T-helper 17 cell (primary cell): ENCODE measurements at places on chromosomes 16 and 17.

- DNase-seq: no peak
Observed at GRCh38 chr16:86478779-86479178, 31.5 kb upstream of the FOXF1 start.

GRCh38 chr17:62690168-62690897 lies 62.9 kb downstream of the MRC2 start:
- DNase-seq: no peak

GRCh38 chr16:58102665-58103392 lies 26.4 kb downstream of the CFAP20 start:
- no peak for DNase-seq

GRCh38 chr16:75011634-75012307 lies 12.9 kb downstream of the ZNRF1 start:
- DNase-seq: peak; percentile 38

GRCh38 chr16:1933097-1933661 lies 9.8 kb downstream of the MSRB1 start:
- DNase-seq: no peak

- DNase-seq: no peak
Observed at GRCh38 chr17:50558091-50558490, 2.4 kb upstream of the CACNA1G start.

- DNase-seq: no peak
Observed at GRCh38 chr16:26214581-26215174, 522.9 kb downstream of the HS3ST4 start.

DNA sequence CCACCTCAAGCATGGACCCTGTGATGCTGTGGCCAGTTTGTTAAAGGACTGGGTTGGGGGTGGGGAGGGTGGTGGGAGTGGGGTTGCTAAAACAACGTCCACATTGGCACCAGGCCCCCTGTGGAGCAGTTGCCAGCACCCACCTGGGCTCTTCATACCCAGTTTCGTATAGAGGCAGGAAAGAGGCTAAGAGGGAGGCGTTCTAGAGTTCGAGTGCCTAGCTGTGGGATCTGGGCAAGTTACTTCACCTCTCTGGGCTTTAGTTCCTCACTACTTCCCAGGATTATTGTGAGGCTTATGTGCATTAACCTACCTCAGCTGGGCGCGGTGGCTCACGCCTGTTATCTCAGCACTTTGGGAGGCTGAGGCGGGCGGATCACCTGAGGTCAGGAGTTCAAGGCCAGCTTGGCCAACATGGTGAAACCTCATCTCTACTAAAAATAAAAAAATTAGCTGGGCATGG lies 1.4 kb downstream of the MFAP4 start:
- DNase-seq: no peak

GRCh38 chr17:19387921-19388521 lies 1.0 kb upstream of the MFAP4 start:
- no peak for DNase-seq

- DNase-seq: peak; percentile 26
Observed at GRCh38 chr16:85735225-85735635, 15.7 kb downstream of the C16orf74 start.

- no peak for DNase-seq
Observed at GRCh38 chr17:34626121-34626681, 46.8 kb downstream of the TMEM132E start.

- DNase-seq: no peak
Observed at GRCh38 chr16:24850289-24850938, 4.7 kb downstream of the SLC5A11 start.

DNA sequence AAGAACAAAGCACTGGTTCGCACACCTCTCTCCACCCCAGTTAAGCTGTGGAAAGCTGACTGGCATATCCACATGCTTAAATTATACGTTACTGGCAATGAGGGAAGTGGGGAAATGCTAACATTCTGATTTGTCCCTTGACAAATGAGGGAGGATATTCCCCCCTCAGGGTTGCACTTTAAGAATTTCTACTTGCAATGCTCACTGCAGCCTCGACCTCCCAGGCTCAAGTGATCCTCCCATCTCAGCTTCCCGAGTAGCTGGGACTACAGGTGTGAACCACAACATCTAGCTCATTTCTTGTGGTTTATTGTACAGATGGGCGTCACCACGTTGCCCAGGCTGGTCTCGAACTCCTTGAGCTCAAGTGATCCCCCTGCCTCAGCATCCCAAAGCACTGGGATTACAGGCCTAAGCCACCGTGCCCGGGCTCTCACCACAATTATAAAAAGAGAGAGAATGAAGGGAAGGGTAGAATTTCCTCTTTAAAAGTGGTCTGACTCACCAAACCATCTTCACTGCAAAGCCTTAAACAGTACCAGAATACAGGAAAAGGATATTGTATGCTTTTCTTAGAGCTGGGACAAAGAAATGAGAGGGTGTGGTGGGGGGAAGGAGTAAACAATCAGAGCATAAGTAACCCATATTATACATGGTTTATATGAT lies 38.9 kb downstream of the KANSL1 start:
- DNase-seq: no peak

DNA sequence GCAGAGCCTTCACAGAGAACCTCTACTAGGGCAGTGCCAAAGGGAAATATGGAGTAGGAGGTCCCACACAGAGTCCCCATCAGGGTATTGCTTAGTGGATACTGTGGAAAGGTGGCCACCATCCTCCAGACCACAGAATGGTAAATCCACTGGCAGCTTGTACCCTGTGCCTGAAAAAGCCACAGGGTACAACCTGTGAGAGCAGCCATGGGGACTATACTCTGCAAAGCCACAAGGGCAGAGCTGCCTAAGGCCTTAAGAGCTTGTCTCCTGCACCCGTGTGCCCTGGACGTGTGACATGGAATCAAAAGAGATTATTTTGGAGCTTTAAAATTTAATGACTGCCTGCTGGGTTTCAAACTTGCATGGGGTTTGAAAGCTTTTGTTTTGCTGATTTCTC lies 118.0 kb upstream of the SEC14L1 start:
- DNase-seq: no peak

DNA sequence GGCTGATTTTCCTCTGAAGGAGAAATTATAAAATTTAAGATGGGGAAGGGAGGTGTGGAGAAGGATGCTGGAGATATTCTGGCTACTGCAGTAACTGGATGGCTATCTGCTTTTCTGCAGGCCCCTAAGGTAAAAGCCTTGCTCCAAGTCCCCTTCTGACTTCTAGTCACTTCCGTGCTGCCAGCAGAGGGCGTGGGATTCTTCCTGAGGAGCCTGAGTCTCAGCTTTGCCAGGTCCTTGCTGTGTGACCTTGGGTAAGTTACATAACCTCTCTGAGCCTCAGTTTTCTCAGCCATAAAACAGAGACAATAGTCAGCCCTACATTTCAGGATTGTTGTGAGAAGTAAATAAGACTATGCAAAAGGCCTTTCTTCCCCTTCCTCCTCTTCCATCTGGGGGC lies 24.3 kb upstream of the TMEM220 start:
- DNase-seq: no peak

DNA sequence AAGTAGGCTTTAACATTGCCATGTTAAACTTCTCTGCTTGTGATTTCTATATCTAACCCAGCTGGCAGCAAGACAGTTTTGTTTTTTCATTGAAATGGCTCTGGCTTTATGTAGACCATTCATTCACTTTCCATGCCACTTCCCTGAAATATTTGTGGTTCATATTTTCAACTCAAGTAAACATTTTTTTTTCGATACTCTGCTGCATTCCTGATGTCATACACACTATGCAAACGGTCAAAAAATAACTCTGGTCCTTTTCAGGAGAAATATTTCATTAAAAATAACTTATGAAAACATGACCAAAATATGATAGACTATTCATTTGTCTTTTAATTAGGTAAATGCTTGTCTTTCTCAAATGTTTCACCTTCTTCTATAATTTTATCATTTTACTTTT lies 116.3 kb downstream of the USP22 start:
- DNase-seq: no peak

DNA sequence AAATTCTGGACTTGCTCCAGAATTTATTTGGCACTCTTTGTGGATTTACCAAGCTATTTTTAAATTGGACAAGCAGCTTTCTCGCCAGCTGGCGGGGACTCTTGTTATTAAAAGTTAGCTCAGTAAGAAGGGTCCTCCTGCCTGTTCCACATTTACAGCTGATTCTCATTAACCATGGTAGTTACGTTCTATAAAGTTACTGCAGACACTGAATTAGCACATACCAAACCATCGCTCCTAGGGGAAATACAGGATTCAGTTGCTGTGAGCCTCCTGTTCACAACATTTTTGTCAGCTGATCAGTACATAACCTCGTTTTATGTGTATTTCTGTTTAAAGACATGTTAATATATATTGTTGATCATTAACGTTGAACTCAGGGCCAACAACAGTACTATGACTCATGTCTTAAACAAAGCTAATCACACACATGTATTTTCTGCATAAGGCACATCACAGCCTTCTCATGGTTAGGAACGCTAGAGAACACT lies 4.2 kb downstream of the LDAF1 start:
- no peak for DNase-seq

DNA sequence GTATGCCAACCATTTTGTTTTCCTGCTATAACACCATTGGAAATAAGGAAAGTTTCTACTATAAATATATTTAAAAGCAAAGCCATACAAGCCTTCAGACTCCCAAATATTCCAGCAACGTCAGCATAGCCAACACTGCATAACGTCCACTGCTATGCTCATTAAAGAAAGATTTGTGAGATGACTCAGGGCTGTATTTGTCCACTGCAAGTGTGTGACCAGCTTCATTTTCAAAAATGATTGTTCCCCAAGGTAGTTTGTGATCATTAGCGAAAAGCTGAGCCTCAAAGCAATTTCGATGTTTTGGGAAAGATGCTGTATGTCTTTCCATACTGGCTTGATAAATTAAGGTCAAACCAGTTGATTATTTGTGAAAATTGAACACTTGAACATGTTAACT lies 14.9 kb upstream of the CCDC182 start:
- DNase-seq: no peak

DNA sequence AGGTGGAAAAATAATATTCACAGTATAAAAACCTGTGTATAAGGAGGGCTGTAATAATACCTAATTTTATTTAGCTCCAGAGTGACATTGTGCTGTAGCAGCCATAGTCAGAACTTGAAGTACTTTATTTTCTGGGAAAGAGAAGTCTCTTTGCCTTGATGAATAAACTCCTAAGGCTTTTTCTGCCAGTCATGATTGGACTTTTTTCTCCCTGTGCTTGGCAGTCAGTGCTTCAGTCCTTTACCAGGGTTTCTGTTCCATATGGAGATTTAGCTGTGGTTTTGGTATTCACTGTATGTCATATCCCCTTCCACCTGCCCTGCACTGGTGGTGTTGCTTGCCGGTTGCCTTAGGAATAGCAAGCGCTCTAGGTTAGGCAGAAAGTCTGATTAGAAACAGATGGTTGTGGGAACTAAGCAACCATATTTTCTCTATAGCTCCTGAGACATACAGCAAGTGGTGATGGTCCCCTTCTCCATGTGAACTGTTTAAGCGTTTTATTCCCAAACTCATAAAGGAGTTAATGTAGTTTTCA lies 24.7 kb downstream of the DDX42 start:
- DNase-seq: no peak

GRCh38 chr17:37818689-37819088 lies 73.8 kb upstream of the HNF1B start:
- no peak for DNase-seq

DNA sequence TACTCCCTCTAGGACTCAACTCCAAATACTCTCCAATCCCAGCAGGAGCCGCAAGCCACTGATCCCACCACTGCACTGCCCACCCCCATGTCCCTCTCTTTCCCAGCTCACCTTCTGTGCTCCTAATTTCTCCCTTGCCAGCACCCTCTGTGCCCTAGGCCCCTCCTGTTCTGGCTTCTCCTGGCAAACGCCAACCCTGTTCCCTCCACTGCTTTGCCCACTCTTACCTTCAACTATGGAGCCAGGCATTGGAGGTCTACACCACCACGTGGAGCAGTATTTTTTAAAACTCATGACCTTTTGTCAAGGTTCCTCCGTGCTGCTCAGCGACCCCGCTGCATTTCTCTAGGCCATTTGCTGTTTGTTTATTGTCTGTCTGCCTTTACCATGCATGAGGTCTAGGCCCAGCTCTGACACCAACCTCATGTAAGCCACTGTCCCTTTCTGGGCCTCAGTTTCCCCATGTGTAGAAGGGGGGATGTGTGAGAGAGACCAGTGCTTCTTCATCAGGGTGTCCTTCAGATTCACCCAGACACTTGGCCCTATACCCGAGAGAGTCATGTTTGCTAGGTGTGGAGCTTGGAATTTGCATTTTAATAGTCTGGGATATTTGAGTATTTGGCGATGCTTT lies 4.6 kb downstream of the CCDC102A start:
- DNase-seq: no peak

DNA sequence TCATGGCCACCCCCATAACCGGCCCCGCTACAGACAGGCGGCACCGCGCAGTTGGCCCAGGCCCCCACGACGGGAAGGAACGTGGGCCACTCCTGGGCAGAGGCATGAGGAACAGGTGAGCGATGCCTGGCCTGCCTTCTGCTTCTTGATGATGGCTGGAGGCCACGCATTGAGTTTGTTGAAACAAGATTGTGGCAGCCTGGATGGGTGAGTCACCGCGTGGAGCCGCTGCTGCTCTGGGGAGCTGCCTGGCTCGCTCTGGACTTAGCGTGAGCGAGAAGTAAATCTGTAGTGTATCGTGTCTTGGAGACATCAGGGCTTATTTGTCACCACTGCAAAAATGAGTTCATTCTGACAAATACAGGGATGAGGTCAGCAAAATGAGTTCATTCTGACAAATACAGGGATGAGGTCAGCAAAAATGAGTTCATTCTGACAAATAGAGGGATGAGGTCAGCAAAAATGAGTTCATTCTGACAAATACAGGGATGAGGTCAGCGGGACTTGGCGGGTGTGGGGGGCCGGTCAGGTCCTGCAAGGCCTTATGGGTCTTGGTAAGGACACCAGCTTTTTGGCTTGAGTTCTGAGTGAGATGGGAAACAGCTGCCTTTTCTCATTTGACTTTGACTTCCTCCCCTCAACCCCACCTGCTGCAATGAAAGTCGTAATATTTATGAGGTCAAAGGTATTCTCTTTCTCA lies 93.0 kb downstream of the SEC14L1 start:
- DNase-seq: no peak

GRCh38 chr17:50426472-50426782 lies 409 bp downstream of the ACSF2 start:
- no peak for DNase-seq

DNA sequence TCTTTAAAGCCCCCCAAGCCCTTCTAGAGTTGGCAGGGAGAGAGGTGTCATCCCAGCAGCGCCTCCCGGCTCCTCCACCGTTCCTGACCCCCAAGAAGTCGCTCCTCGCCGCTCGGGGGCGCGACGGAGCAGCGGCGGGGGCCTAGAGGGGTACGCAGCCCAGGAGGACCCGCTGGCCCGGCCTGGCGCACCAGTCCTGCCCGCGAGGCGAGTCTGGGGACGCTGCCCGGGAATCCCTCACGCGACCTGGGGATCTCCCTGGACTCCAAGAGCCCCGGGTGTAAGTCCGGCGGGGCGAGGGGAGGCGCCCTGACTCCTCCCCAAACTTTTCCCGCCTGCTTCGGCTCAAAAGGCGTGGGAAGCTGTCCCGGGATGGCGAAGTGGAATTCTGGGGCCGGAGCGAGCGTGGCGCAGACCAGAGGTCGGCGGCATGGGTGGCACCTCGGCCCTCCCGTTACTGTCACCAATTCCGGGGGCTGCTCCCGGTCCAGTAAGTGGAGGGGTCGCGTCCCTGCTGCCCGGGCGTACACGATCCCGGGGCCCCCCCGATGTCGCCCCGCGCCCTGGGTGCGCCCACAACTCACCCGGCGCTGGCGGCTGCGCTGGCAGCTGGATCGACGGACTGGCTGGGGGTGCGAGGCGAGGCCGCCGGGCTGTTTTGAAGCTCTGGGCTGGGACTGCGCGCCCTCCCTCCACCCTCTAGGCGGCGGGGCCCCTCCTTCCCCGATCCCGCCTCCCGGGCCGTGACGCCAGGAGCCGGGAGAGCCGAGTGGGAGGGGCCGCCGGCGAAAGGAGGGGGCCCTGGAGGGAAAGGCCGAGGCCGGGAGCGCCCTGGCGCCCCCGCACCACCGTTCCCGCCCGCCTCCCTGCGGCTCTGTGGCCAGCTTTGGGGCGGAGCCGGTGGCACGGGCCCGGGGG lies at the start of gene EMP2:
TSS of gene EMP2 (minus strand) at position 634 of the 918 bp plus-strand sequence. CDS start 32,981 bp downstream, outside the sequence.
- no peak for DNase-seq
